ENCODE measurements at places on chromosomes 2 and 18.

- no peak for DNase-seq
These were observed 1186.8 kb upstream of the CELF4 start for GRCh38 chr18:38752430-38752829.

DNA sequence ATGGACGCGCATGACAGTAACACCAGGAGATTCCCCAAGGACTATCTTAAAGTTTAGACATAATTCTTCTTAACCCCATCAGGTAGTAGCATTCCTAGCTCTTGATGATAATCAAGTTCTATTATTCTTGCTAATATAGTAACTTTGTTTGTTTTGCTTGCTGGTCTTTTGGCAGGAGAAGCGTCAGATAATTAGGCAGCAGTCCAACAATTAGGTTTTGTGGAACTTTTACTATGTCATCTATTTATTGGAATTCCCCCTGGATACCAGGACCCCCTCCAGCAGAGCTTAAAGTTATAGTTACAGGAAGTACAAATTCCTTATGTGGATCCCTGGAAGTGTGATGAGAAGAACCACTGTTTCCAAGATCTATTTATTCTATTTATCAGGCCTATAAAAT, 1138.0 kb upstream of the FAM98A start:
- DNase-seq = no peak

- no peak for DNase-seq
These were observed 526.5 kb downstream of the FBXO15 start for GRCh38 chr18:73621091-73621490.

- DNase-seq = no peak
These were observed 464.7 kb downstream of the MEIS1 start for GRCh38 chr2:66899648-66900047.

DNA sequence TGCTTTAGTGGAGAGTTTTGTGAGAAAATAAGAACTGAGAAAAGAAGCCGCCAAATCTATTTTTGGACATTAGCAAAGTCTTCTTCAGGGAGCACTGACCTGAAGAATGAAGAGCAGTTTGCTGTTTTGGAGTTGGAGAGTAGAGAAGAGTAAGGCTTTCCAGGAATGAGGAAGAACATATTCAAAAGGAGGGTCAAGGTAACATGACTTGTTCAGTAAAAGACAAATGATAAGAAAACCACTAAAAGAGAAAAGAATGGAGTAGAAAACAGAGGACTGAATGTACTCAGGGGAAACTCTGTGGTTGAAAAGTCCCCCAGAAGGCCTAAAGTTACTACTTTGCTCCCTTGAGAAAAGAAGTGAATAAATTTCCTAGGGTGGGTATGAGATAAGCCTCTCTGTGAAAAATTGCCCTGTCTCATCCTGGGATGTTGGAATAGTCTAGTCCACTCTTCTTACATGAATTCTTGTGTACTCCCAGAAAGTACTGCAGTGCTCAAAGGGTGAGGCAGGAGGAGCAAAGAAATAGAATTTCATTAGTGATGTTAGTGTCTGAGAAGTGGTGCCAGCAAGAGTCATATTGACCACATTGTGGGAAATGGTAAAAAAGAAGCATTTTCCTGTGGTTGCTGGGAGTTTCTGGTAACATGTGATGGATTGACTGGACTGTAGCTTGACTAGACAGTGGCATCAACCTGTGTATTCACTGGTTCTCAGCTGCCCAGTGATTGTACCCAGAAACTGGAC, 27.8 kb downstream of the MBD5 start:
- no peak for DNase-seq

GRCh38 chr2:71567625-71568024, 114.3 kb downstream of the DYSF start:
- DNase-seq = no peak

DNA sequence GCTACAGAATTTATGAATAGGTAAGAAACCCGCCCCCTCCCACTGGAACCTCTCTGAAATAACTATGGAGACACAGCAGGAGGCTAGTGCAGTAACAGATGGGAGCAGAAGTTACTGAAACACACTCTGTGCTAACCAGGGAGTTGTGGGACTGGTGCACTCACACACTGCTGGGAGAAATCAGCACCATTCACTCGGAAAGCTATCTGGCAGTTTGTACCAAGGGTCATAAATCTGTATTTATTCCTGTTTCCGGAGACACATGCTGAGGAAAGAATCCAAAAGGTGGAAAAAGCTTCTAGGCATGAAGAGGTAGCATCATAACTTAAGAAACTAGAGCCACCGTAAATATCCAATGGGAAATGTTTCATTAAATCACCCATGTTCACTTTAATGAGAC, 39.9 kb downstream of the TGFA start:
- DNase-seq = no peak

DNA sequence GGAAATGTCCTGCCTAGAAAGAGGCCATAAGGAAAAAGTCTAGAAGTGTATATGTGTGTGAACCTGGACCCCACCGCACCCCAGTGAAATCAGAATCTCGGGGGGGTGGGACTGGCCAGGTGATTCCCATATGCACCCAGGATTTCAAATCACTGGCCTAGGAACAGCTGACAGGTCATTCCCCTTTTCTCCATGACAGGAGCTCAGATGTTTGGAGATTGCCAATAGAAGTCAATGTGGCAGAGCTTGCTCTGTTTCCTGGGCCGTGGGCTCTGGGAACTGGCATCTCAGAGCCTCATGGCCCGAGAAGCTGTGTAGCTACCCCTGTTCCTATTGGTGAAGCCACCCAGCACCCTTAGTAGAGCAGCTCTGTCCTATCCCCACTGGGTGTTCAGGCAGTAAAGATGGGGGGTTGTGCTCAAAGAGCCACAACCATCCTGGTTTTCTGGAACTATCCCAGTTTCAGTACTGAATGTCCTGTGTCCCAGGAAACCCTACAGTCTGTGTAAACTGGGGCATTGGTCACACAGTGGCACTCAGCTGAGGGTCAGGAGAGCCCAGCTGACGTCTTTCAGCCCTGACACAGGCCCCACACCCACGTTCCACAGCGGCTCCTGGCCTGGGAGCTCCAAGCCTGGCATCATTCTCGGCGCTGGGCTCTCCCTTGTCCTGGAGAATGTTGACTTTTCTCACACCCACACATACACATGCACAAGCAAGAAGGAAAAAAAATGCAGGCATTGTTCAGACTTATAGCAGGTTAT, 18.9 kb downstream of the GNLY start:
- no peak for DNase-seq

GRCh38 chr2:28447943-28448792, 47.7 kb upstream of the PLB1 start:
- DNase-seq = no peak

DNA sequence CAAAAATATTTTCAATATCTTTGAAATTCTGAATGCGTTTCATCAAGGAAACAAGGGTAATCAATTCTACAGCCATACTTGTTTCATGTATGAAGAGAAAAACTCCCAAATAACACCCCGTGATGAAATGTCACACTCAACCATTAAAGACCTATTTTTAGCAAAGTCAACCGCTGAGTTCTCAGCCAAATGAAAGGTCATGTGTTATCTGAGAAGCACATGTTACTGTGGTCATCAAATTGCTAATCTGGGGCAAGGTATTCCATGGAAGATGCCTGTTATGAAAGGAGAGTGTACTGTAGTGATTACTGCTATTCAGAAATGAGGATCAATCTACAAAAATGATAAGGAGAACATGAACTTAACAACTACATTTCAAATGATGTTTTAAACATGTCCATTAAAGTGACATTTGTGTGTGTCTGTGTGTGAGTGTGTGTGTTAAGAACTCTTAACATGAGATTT, 126.7 kb downstream of the BCL2 start:
- DNase-seq = no peak

DNA sequence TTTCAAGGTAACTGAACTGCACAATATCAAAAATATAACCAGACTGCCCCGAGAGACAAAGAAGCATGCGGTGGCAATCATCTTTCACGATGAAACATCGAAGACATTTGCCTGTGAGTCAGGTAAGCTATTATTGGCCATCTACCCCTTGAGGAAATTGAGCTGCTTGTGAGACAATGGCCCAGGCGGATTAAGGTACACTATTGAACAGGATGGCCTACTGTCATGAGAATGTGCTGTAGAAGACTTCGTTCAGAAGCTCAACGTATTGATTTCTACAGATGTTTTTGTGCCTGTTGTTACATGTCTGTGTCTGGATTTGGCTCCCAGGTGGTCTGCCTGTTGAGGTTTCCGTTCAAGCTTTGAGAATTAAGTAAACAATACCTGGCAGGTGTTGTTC, 198.7 kb downstream of the DOK6 start:
- DNase-seq = no peak

DNA sequence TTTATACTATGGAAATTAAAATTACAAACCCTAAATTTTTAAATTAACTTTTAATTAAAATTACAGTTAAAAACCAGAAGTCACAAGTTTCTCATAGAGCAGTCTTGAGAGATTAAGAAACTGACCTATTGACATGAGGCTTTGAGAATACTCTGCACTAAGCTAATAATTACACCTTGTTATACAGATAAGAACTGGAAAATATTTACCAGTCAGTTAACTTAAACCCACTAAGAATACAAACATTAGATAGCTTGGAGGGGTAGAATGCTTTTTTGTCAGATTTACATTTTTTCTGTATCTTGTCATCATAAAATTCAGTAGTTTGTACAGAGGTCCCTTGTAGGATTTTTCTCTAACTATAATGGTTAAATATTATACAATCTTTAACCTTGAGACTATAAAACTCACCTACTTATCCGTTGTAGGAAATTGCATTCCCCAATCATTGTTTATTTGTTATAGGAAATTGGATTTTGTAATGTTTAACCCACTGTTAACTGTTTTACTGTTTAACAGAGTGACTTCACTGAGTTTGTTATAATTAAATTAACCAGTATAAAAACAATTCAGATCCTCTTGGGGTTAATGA, 219.7 kb upstream of the PKDCC start:
- no peak for DNase-seq

DNA sequence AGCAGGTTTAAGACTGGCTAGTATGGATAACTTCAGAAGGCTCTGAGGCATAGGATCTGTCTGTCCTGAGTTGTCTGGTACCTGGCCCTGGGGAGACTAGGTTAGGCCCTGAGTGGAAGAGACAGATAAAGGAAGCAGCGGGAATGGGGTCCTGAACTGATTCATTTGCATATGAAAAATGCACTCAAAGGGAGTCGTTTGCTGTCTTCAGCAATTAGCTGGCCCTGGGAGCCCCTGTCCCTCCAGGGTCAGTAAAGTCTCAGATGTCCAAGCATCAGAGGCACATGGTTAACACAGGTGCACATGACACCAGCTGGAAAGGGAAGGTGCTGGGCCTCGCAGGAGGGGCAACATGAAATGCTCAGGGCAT, 172.4 kb downstream of the ACOXL start:
- no peak for DNase-seq

GRCh38 chr2:112185131-112185530, 46.9 kb downstream of the FBLN7 start:
- no peak for DNase-seq

DNA sequence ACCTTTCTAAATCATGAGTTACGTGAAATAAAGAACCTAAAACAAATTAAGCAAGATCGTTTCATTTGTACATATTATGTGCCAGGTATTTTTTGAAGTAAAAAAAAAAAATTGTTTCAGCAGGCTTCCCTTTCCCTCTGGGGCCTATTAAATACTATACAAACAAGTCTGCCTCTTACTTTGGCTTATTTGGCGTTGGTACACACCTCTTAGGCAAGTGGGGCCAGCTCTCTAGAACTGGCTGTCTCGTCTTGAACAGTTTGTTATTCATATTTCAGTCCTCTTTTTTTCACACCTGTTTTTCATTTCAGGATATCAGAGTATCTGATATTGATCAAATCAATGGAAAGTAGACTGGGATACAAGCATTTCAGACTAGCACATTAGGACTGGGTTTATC, 27.4 kb upstream of the PPP3R1 start:
- DNase-seq = no peak

DNA sequence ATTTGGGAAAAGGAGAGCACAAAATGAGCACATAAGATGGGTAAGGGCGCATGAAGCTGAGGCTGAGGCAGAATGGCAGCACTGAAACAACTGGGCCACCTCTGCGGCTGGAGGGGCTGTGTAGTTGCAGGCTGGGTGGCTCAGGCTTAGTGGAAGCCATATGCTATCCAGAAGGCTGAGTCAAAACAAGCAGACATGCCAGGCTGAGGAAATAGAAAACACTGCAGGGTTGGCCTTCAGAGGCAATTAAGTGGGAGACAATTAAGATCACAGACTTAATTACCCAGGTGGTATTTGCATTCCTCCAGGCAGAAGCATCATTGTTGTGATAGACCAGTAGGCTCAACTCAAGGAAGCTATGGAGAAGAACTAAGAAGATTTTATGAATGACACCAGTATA, 11.4 kb upstream of the XPO1 start:
- no peak for DNase-seq

DNA sequence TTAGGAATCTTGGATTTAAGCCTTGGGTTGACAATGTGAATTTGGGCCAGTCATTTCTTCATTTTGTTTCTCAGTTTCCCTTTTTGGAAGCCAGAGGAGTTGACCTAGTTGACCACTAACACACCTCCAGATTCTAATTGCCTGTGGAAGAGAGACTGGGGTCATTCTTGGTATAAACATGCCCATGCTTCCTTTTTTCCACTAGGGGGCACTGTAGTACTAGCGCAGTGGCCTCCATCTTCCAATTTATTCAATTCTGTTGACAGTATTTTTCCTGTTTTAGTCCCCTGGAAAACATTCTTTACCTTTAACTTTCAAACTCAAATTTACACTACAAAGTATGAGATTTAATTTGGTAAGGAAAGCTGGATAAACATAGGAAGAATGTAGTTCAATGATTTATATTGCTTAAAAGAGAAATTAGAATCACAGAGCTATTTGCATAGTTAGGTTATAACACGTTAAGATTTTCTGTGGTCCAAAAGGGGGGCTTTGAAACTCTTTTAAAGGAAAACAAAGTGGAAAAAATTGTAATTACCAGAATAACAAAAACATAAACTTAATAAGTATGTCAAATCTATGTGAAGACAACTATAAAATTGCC, 57.5 kb upstream of the AGPS start:
- no peak for DNase-seq

DNA sequence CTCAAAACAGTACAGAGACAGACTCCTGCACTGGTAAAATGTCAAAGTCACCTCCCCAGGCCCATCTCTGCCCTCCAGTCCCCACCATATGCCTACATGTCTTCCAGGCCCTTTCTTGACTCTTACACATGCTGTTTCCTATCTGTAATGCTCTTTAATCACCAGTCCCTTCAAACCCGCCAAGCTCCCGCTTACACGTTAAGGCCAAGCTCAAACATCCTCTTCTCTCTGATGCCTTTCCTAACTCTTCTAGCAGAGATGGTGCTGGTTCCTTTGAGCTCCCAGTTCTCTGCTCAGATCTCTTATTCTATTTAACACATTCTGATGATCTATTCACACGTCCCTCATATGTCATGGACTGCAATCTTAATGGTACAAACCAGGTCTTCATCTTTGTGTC, 5.0 kb downstream of the EVA1A start:
- no peak for DNase-seq

GRCh38 chr2:216683846-216684245, 11.5 kb downstream of the IGFBP5 start:
- peak; percentile 18 for DNase-seq
